M059J (cell line): ENCODE measurements at places on chromosomes 12 and 14.
A peak's percentile ranks its signal among the peaks of the same experiment; 100 is the strongest.

DNA sequence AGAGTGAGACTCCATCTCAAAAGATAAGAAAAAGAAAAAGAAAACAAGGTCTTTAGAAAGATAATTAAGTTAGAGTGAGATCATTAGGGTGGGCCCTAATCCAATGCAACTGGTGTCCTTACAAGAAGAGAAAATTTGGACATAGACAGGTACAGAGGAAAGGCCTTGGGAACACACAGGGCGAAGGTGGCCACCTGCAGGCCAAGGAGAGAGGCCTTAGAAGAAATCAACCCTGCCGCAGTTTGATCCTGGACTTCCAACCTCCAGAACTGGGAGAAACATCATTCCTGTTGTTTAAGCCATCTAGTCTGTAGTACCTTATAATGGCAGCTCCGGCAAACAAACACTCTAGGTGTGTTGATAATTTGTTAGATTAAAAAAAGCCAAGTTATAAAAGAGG lies 491.9 kb downstream of the MED13L start:
- no peak for DNase-seq

DNA sequence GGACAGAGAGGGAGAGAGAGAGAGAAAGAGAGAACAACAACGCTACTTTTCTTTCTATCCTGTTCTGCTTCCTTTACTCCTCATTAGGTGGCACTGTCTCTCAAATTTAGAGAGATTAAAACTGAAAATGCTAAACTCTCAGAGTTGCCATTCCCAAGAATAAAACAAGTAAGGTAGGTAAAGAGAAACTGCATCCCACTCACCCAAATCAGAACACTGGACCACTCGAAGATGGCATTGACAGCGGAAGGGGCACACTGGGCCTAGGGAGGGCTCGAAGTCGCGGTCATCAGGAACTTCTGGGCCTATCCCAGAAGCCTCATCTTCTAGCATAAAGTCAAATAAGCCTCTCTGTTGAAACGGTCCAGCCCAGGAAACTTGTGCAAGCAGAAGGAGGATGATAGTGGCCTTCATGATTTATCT lies 4.5 kb downstream of the DCN start:
- peak; percentile 51 for DNase-seq

- no peak for DNase-seq
Measured at GRCh38 chr12:111573476-111573875, 25.6 kb downstream of the ATXN2 start.

DNA sequence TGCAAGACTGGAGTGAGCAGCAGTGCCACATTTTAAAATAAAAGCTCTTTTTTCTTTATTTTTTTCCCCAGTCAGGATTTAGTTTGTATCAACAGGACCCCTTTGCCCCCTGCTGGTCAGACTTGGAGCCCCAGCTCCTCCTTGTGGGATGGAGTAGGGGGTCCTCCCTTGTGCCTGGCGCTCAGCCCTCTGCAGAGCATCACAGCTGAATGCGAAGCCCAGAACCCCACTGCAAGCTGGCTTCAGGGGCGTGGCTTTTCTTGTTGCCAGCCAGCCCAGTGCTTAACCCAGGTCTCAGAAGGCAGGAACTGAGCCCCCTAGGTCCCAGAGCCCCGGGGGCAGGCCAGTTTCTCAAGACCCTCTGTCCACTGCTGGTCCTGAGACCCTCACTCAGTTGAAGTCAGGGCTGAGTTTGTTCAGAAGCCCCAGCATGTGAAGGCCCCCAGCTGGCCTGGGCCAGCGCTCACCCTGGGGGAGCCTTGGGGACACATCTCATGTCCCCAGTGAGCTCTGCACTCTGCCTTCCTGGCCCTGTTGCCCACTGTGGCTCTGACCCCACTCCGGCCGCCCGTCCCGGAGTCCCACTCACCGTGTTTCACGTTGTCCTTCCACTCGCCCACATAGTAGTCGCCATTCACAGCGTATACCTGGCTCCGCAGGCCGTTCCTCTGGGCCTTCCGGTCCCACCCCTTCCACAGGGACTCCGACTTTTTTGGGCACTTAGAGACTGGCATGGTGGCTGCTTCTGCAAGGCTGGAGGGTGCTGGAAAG lies 519 bp downstream of the MORN3 start:
- peak; percentile 22 for DNase-seq

- DNase-seq = no peak
Measured at GRCh38 chr14:69289811-69290520, 30.0 kb downstream of the GALNT16 start.

GRCh38 chr12:113854385-113855142 lies 111.6 kb downstream of the RBM19 start:
- DNase-seq = no peak

- DNase-seq = peak; percentile 71
Measured at GRCh38 chr12:121296618-121297434, at the start of gene CAMKK2. Gene CAMKK2 (minus strand): TSS chr12:121296709. CDS start chr12:121274526, 22,183 bp downstream.
